RWPE1 (cell line): ENCODE measurements at places on chromosomes 5 and 9.

GRCh38 chr5:62780888-62781287, 202.3 kb downstream of the LRRC70 start:
- DNase-seq = no peak

GRCh38 chr5:126390051-126390450, 33.2 kb upstream of the GRAMD2B start:
- no peak for DNase-seq

DNA sequence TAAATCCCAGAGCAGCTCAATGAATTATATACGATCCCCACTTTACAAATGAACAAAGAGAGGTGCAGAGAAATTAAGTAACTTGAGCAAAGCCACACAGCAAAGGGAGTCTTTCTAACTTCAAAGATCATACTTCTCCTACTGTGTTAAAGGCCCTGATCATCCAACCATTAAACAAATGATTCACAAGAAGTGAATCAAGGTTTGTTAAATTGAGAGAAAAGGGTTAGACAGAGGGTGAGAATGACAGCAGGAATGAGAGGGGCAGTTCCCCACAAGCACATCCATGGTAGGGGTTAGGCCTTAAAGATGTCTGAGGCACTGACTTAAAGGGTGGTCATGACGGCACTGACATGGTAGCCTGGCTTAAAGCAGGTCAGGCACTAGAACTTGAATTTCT, 10.7 kb downstream of the IDNK start:
- no peak for DNase-seq

- DNase-seq = no peak
These were observed 53.8 kb upstream of the NRARP start for GRCh38 chr9:137355761-137356365.

- DNase-seq = no peak
These were observed 53.8 kb downstream of the MVB12B start for GRCh38 chr9:126380447-126380846.

DNA sequence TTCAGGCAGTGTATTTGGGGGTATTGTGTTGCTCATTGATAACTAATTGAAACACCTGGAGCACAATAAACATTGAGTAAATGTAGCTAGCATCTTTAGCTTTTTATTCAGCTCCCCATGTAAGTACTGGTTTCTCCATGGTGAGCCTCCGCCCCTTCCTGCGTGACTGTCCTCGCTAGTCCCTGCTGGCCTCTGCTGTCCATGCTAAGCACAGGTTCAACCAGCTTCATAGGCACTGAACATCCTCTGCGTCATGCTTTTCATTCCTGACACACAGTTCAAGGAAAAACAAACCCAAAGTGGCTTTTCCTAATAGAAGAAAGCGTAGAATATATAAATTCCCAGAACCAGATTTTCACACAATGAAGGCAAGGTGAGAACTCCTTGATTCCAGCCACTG, 27.3 kb upstream of the DAP start:
- no peak for DNase-seq

GRCh38 chr5:156540491-156540890, 213.5 kb downstream of the SGCD start:
- no peak for DNase-seq

DNA sequence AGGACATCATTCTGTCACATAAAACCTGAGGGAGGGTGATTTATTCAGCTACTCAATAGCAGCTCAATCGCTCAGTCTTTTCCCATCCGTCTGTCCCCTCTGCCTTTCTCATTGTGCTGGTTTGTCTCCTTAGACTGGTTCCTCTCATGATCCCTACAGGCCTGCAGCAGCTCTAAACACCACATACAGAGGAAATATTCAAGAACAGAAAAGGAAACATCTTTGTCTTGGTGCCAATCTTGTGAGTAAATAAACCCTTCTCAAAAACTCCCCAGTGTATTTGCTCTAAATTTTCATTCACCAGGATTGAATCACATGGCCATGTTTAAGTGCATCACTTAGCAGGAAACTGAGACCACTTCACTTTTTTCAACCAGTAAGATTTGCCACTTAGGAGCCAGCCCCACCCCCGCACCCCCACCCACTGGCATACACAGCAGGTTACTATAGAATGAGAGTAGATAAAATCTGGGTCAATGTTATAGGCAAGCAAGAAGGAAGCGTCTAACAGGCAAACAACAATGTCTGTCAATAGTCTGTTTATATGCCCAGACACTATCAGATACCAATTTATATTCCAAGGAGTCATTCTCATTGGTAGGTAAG, 895.5 kb upstream of the DMAC1 start:
- DNase-seq = no peak

DNA sequence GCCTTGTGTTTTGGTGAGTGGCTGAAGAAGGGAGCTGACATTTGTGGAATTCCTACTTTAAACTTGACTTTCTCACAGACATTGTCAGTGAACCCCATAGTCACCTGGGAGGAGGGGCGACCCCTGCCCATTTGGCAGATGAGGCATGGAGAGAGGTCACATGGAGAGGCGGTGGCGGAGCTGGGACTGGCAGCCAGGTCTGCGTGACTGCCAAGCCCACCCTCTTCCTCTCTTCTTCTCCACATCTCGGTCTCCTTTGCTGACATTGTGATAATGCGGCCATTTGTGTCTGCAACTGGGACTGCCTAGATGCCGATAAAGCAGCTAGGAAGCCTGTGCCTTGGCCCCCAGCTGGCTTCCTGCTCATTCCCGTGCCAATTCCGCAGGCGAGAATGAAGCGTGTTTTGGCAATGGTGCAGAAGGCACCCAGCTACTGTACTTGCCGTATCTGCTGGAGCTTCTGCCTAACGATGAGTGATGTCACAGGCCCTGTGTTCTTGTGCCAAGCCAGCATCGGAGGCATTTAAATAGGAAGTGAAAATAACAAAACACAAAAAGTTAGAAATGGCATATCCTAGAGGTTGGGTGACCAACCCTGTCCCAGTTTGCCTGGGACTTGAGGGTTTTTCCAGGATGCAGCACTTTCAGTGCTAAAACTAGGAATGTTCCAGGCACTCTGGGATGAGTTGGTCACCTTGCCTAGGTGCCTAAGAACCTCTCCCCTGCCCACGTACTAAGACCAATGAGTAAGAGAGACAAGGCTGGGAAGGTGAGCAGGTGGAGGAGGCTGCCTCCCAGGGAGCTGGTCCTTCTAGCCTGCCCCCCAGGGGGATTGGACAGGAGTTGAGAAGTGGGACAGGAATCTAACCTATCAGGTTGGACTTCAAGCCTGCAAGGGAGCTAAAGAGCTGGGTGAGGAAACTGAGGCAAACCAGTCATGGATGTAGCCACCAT, 23.6 kb downstream of the OLFML2A start:
- DNase-seq = peak; percentile 52

GRCh38 chr5:127834094-127834531, 130.9 kb downstream of the CCDC192 start:
- DNase-seq = no peak
